HFF-Myc (cell line): ENCODE measurements at places on chromosomes 3 and 15.

DNA sequence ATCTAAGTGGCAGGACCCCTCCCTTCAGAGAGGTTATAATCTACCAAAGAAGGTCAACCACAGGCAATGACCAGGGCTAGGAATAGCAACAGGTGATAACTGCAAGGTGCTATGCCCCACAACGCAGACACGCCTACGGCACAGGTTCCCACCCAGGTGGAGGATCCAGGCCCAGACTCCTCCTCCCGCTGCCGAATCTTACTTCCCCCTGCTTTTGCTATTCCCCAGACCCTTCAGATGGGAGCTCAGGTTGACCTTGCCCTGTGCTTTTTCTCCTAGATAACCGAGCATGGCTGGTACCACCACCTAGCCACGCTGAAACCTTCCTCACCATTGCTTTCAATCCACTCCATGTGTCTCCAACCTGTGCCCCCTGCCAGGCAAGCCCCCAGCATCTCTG is 142.2 kb upstream of the IGF1R start:
- DNase-seq: no peak

DNA sequence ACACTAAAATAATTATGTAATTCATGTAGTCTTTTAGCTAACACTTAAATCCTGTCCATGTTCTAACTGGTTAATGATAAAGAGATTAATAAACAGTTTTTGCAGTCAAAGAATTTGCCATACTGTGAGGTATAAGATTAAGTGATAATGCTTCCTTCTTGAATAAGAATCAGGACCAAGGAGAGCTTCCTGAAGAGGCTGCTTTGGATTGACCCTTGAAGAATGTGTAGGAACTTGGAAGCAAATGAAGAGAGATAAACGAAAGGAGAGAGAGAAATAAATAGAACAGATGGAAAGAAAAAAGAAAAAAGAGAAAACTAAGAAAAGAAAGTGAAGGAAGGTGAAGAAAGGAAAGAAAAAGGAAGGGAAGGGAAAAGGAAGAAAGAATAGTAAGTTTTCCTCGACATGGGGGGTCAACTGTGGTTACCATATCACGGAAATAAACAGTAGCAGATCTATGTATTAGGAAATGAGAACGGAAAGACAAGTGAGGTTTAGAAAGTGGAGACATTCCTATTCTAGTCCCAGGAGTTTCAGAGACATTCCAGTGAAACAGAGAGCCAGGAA is 539.8 kb downstream of the FGF12 start:
- DNase-seq: no peak

DNA sequence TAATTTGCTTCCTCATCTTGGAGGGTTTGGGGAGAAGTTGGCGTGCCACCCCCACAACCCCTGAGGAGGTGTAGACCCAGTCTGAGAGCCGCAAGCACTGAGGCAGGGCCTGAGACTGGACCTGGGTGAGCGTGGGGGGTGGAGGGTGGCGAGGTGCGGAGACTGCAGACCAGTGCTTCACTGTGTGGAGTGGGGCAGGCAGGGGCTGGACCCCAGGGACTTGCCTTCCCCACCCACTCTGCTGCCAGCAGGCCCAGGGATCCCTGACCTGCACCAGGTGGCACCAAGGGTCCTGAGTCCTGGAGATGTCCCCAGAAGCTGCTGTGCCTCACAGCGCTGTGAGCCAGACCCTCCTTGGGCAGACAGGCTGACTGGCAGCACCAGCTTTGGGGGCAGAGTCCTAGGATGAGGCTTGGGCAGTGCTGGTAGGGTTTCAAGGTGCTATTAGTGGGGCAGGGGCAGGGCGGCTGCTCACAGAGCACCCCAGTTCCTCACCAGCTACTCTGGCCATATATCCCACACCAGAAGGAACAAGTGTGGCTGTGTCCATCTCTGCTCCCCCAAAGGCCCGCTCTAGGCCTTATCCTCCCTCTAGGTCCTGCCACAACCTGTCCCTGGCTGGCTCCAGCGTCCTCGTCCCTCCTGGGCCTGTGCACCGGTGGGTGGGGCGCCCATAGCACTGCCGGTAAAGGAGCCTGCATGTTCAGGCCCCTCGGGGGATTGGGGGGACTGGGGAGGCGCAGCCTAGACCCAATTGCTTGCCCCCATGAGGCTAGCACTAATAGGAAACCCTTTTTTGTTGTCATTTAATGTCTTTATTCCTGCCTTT is 11.8 kb downstream of the ZBTB47 start:
- no peak for DNase-seq

DNA sequence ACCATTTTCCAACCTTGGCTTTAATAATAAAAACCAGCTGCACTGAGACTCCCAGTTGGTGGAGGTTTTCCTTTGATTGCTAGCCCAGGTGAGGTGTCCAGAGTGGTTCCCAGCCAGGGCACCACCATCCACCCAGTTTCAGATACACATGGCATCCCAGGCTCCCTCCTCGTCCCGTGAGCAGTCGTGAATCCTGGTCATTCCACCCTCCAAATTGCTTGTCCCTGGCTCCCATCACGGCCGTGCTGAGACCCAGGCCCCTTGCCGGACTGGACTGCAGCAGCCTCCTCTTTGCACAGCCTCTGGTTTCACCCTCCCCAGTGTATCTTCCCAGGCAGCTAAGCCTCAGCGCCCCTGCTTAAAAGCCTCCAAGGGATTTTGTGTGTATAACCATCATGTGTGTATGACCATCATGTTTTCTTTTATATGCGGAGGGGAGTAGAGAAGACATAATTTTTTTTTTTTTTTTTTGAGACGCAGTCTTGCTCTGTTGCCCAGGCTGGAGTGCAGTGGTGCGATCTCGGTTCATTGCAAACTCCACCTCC is 106.3 kb downstream of the ETFA start:
- no peak for DNase-seq

DNA sequence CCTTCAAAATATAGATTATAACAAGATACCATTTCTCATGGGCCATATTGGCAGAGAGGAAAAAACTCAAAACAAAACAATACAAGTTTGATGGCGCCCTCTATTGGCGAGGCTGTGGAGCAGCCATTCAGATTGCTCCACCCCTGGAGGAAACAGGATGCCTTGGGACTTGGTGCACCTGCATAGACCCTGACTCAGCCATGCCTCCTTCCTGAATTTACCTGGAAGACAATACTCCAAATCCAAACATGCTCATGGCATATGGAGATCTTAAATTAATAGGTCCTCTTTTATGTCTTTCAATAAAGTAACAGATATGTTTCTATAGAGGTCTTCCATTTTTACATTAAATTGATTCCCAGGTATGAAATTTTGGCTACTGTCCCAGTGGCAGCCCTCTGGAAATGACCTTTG is 90.0 kb downstream of the APBA2 start:
- no peak for DNase-seq

DNA sequence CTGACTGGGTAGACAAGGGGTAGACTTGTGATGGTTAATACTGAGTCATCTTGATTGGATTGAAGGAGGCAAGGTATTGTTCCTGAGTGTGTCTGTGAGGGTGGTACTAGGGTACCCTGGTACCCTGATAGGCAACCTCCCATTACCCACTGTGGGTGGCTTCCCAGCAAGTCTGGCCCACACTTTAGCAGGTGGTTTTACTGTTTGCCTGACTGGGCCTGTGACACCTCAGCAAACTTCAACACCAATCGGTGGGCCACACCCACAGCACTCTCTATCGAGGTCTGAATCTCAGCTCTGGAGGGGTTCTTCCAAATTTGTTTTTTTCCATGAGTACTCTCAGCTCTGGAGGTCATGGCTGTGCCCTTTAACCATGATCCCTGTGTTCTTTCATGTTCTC is 24.6 kb upstream of the SH3GL3 start:
- DNase-seq: no peak

- no peak for DNase-seq
Measured at GRCh38 chr15:39699516-39700374, 82.9 kb downstream of the FSIP1 start.

DNA sequence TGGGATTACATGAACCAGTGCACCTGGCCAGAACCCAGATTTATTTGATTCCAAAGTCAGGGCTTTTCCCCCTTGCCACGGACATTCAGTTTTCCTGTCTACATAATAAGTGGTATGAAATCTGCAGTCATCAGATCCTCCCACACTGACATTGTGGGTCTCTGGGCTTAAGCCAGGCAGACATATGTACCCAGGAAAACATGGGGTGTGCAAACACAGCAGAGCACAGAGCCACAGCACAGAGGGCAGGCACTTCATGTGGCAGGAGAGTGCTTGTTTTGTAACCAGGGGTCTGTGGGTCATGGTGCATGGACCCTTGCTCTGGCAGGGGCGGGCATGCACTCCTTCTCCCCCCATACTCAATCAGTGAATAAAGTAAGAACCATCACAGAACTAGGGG is 6.1 kb upstream of the ABTB1 start:
- no peak for DNase-seq

DNA sequence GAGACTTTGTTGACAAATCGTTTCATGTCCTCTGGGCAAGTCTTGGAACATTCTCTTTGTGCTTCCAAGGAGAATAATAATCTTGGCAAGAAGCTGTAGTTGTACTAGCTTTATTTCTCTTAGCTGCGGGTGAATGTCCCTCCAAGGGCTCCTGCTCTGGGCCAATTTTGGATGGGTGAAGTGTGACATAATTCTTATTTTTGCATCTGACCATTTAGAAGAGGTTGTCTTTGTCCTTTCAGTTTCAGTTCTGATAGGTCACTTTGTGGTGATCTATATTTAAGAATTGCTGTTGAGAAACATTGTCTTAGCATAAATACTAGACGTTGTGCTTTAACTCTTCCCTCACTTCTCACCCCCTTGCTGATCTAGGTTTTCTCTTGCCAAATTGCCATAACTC is 164.8 kb upstream of the RORA start:
- no peak for DNase-seq

- DNase-seq: no peak
Measured at GRCh38 chr15:39211108-39211979, 369.5 kb upstream of the THBS1 start.

DNA sequence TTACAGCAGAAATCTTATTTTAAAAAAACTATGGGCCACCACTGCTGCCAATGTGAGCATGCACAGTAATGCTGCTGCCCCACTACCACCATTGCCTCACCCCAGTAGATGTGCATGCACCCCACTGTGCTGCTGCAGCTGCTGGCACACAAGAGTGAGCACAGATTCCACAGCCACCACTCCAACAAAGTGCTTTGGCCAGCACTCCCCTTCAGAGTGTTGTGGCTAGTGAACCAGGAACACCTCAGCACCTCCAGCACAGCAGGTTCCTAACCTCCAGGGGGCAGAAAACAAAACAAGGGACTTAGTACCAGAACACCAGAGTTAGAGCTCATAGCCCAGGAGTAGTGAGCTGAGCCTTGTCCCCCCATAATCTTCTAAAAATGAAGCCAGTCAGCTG is 629.6 kb downstream of the PYDC2 start:
- DNase-seq: no peak
